ENCODE measurements at places on chromosomes 4 and X.

GRCh38 chrX:150486011-150486410 lies 82.4 kb upstream of the MTM1 start:
- DNase-seq, result no peak

- DNase-seq, result no peak
Measured at GRCh38 chrX:3295731-3296130, 50.7 kb downstream of the MXRA5 start.

DNA sequence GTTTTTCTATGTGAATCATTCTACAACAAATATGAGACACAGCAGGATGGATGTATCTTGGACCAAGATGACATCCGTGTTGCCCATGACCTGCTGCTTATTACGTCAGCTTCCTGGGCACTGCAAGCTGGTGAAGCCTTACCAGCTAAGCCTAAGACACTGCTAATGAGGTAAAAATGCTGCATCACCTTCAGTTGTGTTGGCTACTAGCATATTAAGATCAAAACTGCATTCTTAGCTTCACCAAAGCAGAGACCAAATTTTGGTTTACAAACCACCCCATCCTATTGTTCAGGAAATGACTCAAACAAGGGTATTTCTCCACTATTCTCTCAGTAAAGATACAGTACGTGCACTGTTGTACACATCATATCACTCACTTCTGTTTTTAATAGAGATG lies 50.3 kb downstream of the MAML3 start:
- no peak for DNase-seq

GRCh38 chr4:154622598-154622997 lies 10.1 kb upstream of the FGG start:
- DNase-seq, result no peak

GRCh38 chr4:99186029-99186428 lies 33.0 kb downstream of the ADH6 start:
- DNase-seq, result no peak

DNA sequence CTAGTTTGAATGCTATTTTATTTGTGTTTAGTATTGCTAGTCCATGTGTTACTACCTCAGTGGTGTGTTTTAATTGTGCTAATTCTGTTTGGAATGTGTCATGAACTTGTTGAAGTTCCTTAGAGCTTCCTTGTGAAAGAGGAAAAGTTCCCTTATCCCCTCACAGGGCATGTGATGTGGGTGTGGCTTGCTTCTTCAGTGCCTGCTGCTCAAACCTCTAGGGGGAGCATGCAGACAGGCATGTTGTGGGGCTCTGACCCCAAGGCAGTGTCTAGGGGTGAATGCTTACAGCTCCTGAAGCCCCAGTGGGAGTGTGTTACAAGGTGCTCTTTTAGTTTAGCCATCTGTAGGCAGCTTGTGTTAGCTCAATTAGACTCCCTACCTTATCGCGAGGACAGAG lies 86.5 kb downstream of the MAGED4 start:
- DNase-seq, result no peak

DNA sequence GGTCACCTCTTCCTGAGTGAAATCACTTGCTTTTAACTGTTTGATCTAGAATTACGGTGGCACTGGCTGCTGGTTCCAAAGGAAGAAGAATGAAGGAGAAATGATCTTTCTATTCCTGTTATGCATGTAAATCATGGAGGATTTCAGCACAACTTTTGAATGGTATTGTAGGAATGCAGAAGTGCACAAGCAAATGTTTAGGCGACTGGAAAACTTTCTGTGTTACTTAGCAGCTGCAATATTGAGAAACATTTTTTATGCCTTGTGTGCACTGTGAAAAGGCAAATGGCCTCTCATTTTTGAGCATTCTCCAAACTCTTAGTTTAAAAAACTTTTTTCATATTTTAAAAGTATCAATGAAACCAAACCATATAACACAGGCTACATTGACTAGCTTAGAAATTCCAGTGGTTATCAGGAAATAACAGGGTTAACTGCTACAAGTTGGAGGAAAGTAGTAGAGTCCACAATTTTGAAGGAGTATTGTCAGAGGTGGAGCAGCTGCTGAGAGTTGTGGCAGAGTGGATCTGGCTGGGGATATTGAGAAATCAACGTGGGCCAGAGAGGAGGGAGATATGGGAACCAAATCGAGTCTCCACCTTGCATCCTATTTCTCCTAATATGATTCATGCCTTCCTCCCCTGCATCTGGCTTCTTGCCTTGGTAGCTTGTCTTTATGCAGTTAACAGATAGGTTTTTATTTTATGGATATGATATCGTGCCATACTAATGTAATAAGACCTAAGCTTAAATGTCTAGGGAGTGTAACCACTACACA lies 32.0 kb upstream of the FHL1 start:
- DNase-seq, result no peak

- DNase-seq, result no peak
Measured at GRCh38 chr4:16790508-16790907, 107.9 kb downstream of the LDB2 start.

- no peak for DNase-seq
Measured at GRCh38 chr4:71222661-71223060, 116.2 kb upstream of the SLC4A4 start.

DNA sequence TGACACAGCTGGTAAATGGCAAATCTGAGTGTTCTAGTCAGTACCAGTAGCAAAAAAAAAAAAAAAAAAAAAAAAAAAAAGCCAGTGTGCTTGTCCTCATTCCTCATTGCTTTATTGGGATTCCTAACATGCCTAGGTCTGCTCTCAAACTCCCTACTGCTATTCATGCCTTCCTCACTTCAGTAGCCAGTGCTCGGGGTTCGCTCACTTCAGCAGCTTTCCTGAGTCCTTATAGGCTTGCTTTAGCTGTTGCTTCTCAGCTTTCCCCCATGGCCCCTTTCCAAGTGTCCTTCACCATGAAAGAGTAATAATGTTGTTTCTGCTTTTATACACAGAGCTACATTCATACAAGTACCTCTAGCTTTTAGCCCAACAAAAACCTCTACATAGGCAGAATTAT lies 30.8 kb downstream of the SLITRK2 start:
- DNase-seq, result no peak

DNA sequence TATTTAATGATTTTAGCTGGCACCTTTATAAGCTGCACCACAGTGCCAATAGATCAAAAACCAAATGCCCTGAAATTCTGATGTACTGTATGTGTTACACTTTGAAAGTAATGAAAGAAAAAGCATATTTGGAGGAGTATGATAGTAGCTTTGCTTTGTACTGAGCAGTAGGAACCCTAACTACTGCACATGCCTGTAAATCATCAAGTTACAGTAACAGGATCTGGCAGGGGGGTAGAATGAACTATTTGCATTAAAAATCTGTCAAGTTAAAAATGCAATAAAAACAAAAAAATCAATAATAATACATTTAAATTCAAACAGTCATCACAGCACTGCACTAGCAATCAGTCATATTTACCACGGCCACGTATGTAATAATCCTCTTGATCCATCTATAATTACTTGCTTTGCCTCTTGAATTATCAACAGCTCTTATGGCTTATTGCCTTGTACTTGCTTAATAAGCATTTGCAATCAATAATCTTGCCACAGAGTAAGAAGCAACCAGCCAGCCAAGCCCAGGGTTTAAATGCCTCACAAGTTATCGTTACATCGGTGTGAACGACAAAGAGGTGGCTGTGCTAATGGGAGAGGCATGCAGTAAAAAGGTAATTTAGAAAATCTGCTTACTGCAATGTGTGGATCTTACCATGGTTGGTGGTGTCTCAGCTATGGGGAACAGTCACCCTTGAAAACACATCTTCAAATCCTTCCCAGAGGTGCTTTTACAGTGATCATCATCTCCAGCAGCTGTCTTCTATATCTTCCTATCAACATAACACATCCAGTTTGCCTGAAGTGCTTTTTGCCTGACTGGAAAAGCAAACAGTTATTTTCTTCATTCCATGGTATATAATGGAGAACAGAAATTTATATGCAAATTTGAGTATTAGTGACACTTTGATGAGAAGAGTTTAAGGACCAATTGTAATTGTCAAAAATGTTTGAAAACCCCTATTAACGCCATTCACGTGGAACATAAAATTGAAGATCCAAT lies 1812.1 kb upstream of the ADGRL3 start:
- no peak for DNase-seq

DNA sequence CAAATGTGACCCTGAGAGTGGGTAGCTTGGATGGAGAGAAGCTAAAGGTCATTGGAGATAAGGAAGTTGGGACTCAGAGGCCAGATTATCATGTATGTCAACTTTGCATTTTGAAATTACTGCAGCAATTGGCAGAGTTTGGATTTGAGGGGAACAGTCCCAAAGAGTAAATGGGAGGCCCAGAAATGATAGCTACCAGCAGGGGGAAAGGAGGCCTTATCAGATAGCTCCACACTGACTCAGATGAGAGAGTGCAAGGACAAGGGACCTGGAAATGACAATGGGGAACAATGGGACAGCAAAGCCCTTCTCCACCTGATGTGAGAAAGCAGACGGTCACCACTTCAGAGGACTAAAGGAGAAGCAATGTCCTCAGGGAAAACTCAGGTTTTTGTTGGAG lies 201.5 kb upstream of the JADE1 start:
- no peak for DNase-seq

GRCh38 chrX:140050906-140051305 lies 85.6 kb upstream of the CXorf66 start:
- DNase-seq, result no peak

- no peak for DNase-seq
Measured at GRCh38 chrX:48579259-48579658, 5.0 kb downstream of the RBM3 start.

DNA sequence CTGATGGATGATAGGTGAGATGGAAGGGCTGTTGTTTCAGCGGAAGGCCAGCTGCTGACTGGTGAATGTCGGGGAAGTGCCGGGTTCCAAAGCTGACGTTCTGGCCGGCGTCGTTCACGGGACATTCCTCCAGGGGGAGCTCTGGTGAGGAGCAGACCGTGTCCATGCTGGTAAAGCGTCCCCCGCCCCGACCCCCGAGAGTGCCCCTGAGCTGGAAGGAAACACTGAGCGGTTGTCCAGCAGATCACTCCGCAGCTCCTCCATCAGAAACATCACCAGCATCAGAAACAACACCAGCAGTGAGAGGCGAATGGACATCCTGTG lies 18.6 kb upstream of the ADRA2C start:
- DNase-seq, result no peak

DNA sequence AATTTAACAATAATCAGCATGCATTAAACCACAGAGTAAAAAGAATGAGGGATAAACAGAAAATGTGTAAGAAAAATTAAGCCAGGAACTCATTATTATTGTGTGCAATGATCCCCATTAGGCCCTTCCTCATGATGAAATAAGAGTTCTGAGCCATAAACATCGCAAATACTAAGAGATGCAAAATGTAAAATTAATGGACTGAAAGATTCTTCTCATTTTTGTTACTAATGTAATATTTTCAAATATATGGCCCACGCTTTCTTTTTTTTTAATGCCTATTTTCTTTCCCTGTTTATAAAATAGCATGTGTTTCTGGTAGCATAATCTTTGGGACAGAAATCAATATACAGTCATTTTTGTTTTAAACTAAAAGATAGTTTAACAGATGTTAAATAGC lies 281.0 kb downstream of the PDGFC start:
- DNase-seq, result no peak

DNA sequence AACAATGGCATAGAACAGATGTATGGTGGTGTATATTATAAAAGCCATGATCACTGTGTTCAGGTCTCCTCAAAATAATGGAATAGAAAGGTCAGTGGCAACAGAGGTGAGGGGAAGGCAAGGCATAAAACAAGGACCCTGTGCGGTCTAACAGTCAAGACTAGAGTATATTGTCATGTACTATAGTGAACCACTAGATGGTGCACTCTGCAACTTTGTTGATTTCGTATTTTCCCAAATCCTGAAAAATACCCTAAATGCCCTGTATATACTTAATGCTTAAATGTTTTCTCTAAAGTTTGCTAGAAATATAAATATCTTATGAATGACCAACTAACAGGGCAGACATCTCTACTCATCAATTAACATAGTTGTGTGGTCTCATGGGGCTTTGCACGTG lies 453.0 kb downstream of the PCDH11X start:
- DNase-seq, result no peak

DNA sequence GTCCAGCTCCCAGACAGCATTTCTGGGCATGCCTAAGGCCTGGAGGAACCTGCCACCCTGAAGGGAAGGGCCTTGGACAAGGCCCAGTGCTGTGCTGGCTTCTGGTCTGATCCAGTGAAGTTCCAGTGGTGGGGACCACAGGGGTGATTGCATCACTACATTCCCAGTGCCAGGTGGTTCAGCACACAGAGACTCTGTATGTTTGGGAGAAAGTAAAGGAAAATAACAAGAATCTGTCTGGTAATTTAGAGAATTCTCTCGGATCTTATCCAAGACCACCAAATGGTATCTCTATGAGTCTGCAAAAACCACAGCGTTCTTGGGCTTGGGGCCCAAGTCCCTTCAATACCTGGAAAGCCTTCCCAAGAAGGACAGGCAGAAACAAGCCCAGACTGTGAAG lies 131.8 kb upstream of the MAD2L1 start:
- DNase-seq, result no peak

- no peak for DNase-seq
Measured at GRCh38 chr4:170769862-170770261, 680.1 kb upstream of the AADAT start.

- no peak for DNase-seq
Measured at GRCh38 chr4:97374526-97374925, 768.8 kb downstream of the STPG2 start.

- no peak for DNase-seq
Measured at GRCh38 chr4:166518315-166518714, 645.3 kb downstream of the TLL1 start.

DNA sequence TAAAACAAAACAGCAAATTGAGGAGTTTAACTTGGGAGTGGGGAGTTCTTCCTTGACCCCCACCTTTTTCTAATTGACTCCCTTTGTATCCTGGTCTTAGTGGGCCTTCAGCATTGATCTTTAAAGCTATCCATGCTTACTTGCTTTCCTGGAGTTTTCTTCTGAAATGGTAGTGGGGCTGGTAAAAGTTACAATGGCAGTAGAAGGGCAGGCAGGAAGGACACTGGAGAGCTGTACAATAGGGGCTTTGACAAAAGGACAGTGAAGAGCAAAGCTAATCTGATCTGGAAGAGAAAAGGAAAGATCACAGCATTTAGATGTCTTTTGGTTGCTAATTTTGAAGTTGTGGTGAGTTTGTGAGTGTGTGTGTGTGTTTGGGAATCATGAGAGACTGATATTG lies 111.5 kb downstream of the MID1 start:
- DNase-seq, result no peak

DNA sequence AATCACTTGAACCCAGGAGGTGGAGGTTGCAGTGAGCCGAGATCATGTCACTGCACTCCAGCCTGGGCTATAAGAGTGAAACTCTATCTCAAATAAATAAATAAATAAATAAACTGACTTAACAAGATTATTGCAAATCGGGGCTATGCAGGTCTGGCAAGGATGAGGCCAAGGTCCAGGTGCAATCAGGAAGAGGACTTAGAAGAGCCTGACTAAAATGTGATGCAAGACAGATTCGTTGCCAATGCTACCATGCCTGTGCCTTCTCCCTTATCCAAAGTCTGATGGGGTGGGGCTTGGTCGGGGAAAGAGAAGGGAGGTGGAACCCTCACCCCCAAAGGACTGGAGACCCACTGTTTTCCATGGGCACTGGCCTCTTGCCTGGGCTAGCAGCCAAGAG lies 14.7 kb downstream of the ZCCHC13 start:
- no peak for DNase-seq

GRCh38 chr4:139849219-139849618 lies 183.6 kb downstream of the MGST2 start:
- DNase-seq, result no peak

All from thoracic aorta (tissue), 2 donors.